ENCODE measurements at places on chromosomes 12 and 14.

- DNase-seq = peak; percentile 83
Observed at GRCh38 chr14:57962325-57963035, 96.6 kb upstream of the SLC35F4 start.

DNA sequence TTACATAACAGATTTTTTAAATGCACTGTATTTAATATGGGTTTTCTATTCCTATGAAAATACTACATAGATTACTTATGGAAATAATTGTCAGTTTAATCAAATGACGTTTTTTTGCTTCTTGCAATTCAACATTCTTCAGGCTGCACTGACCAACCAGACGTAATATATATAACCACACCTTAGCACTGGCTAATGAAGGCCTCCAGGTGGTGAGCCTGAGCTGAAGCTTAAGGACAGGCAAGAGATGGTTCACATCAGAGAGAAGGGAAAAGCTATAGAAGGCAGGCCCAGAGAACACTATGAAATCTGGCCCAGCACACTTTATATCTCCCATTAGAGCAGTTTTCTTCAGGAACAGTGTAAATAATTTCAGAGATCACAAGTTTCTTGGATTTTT is 2.8 kb upstream of the MDGA2 start:
- DNase-seq = no peak

DNA sequence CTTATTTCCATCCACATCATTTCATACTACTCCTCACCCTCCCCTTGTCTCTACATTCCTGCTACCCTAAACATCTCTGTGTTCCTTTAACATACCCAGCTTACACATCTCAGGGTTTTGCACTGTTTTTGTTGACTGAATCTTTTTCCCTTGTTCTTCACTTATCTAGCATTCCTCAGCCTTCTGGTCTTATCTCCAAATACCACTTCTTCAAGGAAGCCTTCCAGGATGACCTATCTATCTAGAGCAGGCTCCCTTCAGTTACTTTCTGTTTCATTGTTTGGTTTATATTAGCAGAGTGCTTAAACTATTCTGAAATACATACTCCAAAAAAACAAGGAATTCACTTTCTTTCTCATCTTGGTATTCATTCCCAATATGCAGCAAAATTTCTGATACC is 353.1 kb downstream of the NAV3 start:
- DNase-seq = no peak

DNA sequence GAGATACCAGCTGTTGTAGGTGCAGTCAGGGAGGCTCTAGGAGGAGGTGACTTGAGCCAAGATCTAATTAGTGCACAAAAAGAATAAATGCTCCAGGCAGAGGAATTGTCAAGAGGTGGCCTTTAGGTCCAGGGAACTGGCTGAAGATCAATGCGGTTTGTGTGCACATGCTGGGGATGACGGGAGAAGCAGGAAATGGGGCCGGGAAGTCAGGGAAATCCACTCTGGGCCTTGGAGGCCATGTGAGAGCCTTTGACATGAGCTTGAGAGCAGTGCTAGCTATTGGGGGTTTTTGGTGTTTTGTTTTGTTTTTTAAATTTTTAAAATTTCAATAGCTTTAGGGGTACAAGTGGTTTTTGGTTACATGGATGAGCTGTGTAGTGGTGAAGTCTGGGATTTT is 67.4 kb downstream of the MVK start:
- no peak for DNase-seq

GRCh38 chr12:107091989-107092641 is 1.2 kb downstream of the CRY1 start:
- DNase-seq = peak; percentile 66
